ENCODE measurements at places on chromosomes 2 and 18.

- DNase-seq = no peak
Observed at GRCh38 chr2:216215658-216216390, 106.7 kb downstream of the XRCC5 start.

DNA sequence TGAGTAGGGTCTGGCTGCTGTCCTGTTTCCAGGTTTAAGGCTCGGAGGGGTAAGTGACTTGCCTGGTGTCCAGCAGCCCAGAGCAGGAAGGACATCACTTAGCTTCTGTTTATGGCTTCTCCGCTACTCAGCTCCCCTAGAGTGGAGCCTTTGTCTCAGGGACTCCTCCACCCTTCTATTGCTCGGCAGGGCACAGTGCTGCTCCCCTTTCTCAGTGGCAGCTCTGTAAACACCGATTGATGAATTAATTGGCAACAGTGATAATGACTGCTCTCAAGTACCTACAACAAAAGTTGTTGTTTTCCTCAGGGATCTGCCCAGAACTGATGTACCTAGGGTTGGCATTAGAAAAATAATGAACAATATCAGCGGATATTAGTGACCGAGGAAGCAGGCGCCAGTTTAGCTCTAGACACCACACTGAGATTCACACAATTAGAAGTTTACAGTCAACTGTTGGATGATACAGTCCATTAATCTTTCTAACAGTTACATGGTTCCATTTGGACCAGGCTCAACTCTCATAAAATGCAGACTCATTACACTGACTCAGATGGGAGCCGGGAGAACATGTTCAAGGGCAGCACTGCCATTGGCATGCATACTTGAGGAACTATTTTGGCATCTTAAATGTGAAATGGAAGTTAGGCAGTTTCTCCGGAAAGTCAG, 265.7 kb downstream of the MTX2 start:
- DNase-seq = no peak

DNA sequence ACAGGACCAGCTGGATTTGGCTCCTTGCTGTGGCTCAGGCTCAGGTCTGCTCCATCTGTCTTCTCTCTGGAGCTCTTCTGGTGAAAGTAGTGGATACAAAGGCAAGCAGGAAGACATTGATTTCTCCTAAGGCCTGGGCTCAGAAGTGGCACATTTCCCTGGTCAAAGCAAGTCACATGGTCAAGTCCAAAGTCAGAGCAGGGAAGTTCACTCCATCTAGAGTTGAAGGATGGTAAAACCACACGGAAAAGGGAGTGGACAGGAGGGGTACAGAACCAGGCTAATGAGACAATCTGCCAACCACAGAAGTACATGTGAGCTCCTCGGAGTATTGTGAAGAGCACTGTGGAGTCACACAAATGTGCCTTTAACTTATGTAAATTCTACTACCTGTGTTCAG, 66.1 kb downstream of the MARCO start:
- DNase-seq = peak; percentile 70

DNA sequence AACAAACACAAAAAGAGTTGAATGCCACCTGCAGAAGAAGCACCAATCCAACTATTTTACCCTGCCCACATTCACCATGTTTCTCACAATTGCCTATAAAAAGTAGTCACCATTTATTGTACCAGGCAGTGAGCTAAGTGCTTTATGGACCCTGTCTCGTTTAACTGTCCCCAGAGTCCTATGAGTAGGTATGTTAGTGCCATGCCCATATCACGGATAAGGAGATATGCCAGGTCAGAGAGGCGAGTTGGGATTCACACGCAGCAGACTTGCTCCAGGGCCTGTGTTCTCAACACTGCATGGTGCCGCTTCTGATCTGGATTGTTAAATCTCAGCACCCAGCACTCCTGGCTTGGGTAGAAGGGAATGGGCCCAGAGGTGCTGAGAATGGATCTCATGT, 49.1 kb upstream of the CYP1B1 start:
- DNase-seq = no peak

DNA sequence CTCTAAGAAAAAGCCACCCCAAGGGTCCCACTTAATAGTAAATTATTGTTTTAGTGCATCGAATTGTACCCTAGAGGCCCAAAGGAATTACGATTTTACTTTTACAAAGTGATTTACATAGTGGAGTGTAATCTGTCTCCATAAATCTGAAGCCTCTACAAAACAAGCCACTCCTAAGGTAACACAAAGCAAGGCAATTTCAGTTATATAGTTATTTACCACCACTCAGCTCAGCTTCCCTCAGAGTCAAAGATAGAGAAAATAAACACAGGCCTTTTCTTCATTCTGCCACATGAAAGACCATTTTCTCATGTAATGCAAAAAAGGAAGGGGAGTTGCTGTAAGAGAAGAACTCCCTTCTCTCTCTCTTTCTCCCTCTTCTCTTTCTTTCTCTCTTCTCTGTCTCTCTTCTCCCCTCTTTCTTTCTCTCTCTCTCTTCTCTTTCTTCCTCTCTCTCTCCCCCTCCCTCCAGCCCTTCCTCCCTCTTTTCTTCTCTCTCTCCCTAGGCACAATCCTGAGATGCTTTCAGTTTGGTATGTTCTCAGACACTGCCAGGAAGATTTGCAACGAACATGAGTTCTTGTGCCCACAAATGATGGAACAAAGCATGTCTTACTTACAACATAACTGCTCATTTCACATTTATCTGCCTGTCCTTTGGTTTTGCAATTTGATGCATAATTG, 264.5 kb downstream of the BCL2 start:
- DNase-seq = no peak

DNA sequence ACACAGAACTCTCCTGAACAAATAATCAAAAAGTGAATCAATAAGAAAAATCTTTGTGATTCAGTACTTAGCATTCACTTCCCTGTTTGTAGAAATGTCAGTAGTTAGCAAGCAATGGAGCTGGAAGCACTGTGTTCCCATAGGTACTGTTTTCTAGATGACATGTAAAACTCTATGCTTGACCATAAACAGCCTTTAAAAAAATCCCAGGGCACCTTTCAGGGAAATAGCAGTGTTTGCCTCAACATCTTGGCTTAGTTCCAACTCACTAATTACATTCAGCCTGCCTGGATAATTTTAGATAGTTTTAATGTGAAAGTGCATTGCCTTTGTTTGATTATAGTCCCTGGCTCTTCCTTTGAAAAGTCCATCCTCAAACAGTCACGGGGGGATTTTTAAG, 721.8 kb downstream of the ERBB4 start:
- no peak for DNase-seq

GRCh38 chr2:119435081-119435952, 3.7 kb downstream of the TMEM37 start:
- no peak for DNase-seq

- no peak for DNase-seq
Observed at GRCh38 chr2:177612659-177613058, 220.1 kb downstream of the AGPS start.

DNA sequence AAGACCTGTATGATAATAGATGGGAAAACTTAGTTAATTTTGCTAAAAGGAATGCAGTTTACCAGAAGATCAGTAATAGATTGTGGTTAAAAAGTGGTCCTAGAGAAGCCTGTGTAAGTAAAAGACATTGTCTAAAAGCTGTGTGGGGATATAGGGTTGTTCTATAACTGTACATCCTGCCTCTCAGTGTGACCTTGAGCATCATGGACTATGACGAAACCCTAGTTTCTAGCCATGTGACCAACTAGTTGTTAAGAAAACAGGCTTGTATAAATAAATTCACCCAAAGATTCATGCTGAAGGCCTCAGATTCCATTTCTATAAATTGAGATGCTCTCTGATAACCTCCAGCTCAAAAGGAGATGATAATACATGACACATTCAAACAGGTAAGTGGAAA, 160.7 kb downstream of the IKZF2 start:
- no peak for DNase-seq

- no peak for DNase-seq
Observed at GRCh38 chr2:16763493-16763899, 97.9 kb upstream of the CYRIA start.

- DNase-seq = peak; percentile 86
Observed at GRCh38 chr2:17309741-17310339, 208.4 kb downstream of the RAD51AP2 start.

DNA sequence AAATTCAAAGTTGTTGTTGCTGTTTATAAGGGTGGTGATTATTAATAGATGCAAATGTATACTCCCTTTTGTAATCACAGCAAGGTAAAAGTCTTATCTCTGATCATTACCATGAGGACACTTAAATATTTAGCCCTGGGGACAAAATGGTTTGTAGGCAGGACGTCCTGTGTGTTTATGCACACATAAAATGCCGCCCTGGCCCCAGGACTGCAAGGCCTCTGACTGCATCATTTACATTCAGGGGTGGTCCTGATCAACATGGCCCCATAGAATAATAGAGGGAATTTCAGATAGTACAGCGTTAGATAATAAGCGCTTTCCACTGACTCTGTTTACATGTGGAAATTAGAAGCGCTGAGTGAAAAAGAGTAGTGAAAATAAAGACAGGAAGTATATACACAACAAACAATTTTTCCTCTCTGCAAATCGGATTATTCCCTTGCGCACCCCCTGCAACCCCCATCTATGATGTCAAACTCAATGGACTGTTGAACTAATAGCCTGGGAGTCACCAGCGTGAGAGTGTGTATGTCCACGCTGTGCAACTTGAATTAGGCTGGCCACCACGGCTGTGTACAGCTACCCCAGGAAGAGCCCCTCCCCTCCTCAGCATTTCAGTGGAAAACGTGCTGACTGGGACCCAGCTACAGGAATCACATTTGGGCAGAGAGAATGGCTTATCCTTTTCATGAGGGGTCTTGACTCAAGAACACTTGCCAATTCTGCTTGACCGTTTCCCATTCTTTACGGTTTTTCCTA, 291.5 kb downstream of the SOX11 start:
- DNase-seq = no peak

GRCh38 chr2:127388423-127389164, 819 bp upstream of the MAP3K2 start:
- peak; percentile 26 for DNase-seq

GRCh38 chr2:216860426-216861137, 718 bp upstream of the TNP1 start:
- no peak for DNase-seq

GRCh38 chr2:240498958-240499260, 58.9 kb downstream of the ANKMY1 start:
- no peak for DNase-seq

GRCh38 chr18:10681581-10682367, 155.9 kb downstream of the NAPG start:
- no peak for DNase-seq

- no peak for DNase-seq
Observed at GRCh38 chr2:47488870-47489584, 86.1 kb downstream of the MSH2 start.
